ENCODE measurements at places on chromosomes 12 and 14.

DNA sequence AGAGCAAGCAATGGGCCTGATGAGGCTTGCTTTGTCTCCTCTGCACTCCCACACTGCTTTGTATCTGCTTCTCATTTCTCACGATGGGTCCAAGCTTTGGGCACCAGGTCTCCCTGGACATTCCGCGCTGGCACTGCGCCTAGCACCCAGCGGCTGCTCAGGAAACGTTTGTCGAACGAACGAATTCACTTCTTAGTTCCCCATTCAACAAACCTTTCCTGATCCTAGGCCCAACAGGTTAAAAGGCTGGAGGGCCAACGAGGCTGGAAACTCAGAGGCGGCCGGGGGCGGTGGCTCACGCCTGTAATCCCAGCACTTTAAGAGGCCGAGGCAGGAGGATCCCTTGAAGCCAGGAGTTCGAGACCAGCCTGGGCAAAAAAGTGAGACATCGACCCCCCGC, 1.0 kb upstream of the GLRX5 start:
- no peak for DNase-seq

GRCh38 chr14:98290596-98290995, 981.4 kb downstream of the BCL11B start:
- no peak for DNase-seq

GRCh38 chr14:37320106-37320505, 122.4 kb downstream of the MIPOL1 start:
- DNase-seq, result no peak

DNA sequence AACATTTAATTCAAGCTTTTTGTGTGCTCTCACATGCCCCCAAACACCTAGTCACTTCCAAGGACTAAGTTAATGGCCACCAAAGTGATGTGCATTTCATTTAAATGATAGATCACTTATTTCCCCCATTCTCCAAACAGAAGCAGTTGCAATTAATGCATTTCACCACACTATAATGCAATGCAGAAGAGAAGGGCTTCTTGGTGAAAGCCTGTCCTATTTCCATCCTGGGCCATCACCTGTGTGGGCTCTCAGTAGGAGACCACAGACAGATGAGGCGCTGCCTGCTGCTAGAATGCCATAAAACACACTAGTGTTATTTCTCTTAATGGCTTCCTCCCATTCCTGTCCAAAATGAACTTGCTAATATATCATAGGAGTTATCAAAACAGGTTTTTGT, 151.2 kb downstream of the GPR65 start:
- DNase-seq, result no peak

Measured in lower lobe of right lung (tissue), 2 donors.